HCT116 (cell line): ENCODE measurements at places on chromosomes 13 and 19. TPM values are rescaled to one million over a fixed set of nuclear protein-coding genes. Genes with fewer than 3 reads are reported as not detected.

DNA sequence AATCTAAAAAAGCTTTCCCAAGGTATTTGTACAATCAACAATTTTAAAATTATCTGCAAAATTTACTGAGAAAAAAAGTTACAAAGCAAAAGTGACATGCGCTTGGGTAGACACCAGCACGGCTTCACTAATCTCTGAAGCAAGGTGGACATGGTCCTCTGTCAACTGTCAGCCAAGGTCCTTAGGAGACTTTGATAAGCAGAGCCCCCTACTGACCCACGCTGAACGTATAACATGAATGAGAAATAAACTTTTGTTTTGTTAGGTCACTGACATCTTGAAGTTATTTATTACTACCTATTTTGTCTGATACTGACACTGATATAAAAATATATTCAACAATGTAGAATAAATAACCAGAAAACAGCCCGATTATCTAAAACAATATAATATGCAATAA lies 100.7 kb upstream of the OBI1 start:
- H3K4me3 ChIP-seq = no peak overlapping the region
- no peaks in the 10 kb centered on the region for H3K36me3 ChIP-seq
- peaks cover 15% of the 10 kb centered on the region for H3K27me3 ChIP-seq

- H3K27me3 ChIP-seq = no peaks in the 10 kb centered on the region
- H3K27ac ChIP-seq = no peak overlapping the region
- DNase-seq = no peak
- no peaks in the 10 kb centered on the region; the same call in 1 of the 2 replicates for H3K4me1 ChIP-seq
- H3K4me3 ChIP-seq = no peak overlapping the region
These were observed 36.4 kb downstream of the LYL1 start for GRCh38 chr19:13066226-13066625.

GRCh38 chr13:100129605-100130004 lies 40.7 kb downstream of the PCCA start:
- no peak for DNase-seq
- H3K36me3 ChIP-seq = no peaks in the 10 kb centered on the region
- H3K27ac ChIP-seq = no peak overlapping the region
- H3K4me3 ChIP-seq = no peak overlapping the region
- H3K4me1 ChIP-seq = 0 out of 2 replicates have a peak, but pooled peaks cover 3% of the 10 kb centered on the region

DNA sequence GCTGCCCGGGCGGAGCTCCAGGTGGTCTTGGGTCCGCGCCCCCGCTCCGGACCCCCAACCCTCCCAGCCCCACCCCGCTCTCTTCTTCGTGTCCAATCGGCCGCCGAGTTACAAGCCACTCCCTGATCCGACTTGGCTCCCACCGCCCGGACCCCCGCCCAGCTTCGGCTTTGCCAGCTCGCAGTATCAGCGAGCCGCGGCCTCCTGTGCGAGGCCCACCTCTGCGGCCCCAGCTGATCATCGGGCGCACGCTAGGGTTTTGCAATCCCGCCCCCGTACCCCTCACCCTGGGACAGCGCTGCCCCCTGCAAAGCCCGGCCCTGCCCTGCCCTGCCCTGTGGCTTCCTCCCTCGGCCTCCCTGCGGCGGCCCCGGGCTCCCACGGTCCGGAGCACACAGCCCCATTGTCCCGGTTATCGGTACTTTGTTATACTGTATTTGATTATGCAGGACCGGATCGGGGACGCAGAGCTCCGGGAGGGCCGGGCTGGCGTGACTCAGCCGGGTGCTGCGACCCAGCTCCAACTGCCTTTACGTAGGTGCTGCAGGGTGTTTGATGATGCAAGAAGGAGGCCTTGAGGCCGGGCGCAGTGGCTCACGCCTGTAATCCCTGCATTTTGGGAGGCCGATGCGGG lies 598 bp upstream of the LPAR2 start:
- peak overlapping the region; percentile 96 for H3K27ac ChIP-seq
- peaks cover 2% of the 10 kb centered on the region; the same call in 1 of the 2 replicates for H3K36me3 ChIP-seq
- H3K4me1 ChIP-seq = peaks cover 4% of the 10 kb centered on the region
- H3K4me3 ChIP-seq = peak overlapping the region; percentile 67
- no peaks in the 10 kb centered on the region for H3K27me3 ChIP-seq

DNA sequence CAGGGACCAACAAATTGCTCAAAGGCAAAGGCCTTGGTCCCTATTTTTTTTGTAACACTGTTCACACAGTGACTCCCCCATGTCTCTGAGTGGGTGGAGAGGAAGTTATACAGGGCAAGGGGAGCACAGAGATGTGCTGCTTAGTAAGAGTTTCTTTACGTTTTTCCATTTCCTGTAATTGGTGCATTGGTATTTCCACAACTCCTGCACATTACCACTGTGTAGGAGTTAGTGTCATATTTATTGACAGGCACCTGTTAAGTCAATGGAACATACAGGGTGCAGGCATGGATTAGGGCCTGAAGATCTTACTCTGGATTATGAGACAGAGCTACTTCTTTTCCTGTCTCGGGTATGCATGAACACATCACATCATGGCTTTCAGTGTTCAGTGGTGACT lies 45.2 kb downstream of the SOX21 start:
- peaks cover 46% of the 10 kb centered on the region for H3K27me3 ChIP-seq
- no peak for DNase-seq
- no peak overlapping the region for H3K27ac ChIP-seq
- no peaks in the 10 kb centered on the region for H3K36me3 ChIP-seq

- no peak overlapping the region for H3K27ac ChIP-seq
- H3K36me3 ChIP-seq = peaks cover 34% of the 10 kb centered on the region
- no peaks in the 10 kb centered on the region for H3K27me3 ChIP-seq
- no peak for DNase-seq
- no peaks in the 10 kb centered on the region for H3K4me1 ChIP-seq
- no peak overlapping the region for H3K4me3 ChIP-seq
These were observed 12.0 kb downstream of the TGDS start for GRCh38 chr13:94583926-94584325.

DNA sequence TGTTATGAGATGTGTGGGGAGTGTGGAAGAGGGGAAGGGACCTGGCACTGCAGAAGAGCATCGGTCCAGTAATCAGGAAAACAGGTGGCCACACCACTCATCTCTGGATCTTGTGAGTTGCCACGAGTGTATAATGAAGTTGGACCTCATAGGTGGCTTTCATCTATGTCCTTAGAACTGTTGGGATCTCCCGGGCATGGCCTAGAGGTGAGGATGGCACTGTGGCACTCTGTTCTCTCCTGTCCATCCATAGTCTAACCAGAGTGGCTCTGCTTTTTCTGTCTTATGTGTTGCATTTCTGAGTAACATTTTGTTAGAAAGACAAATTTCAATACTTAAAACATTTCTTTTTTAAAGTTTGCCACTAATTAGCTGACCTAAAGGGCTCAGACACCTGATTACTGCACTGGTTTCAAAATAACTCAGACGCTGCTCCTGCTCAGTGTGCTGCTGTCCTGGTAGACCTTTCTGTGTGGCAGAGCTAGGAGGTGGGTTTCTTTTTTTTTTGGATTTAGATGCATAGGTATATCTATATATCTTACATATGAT lies 5.5 kb downstream of the CNMD start:
- DNase-seq = no peak
- no peak overlapping the region for H3K4me3 ChIP-seq
- H3K27ac ChIP-seq = no peak overlapping the region
- H3K27me3 ChIP-seq = peaks cover 9% of the 10 kb centered on the region; the same call in 1 of the 2 replicates

- H3K4me3 ChIP-seq = peak overlapping the region; percentile 53
- H3K4me1 ChIP-seq = peaks cover 12% of the 10 kb centered on the region
- DNase-seq = no peak
- H3K27me3 ChIP-seq = no peaks in the 10 kb centered on the region
- H3K36me3 ChIP-seq = no peaks in the 10 kb centered on the region; the same call in 1 of the 2 replicates
- no peak overlapping the region; the same call in 1 of the 2 replicates for H3K27ac ChIP-seq
These were observed 1.3 kb downstream of the KCNK6 start for GRCh38 chr19:38320969-38321339.

DNA sequence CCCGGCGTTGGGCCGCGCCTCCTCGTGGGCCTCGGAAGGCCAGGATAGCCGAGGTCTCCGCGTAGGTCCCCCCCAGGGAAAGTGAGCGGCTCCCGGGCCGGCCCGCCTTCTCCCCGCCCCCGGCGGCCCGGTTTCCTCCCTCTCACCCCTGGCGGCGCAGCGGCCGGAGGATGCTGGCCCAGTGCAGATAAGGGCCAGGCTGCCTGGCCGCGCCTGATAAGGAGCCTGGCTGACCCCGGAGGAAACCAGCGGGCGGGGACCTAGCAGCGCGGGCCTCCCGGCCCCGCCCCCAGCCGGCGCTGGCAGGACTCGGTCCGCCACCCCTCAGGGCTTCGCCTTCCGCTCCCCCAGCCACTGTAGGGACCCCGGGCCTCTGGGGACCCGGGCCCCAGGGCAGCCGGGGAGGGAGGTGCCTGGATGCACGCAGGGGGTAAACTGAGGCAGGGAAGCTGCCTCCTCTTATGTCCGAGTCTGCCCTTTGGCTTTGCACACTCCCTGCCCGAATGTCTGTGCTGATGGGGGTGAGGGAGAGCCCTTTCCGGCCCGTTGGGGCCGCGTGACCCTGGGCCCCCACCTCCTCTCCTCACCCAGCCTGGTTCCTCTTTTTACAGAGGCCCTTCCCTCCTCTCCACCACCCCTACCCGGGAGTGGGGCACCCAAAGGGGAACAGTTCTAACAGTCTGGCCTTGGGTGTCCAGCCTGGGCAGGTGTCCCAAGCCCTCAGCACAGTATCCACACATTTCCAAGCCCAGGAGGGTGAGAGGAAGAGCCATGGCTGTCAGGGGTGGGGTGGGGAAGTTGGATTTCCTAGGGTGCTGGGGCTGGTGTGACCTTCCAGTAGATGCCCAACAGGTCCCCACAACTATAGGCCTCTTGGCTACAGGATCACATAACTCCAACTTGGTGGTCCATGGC lies at the start of gene LYL1:
Gene LYL1, minus strand, starts transcription at position 193 of the 915 bp plus-strand sequence. CDS start 1,687 bp downstream, outside the sequence.
- DNase-seq = no peak
- peak within 1 kb of the TSS; percentile 28 for H3K4me3 ChIP-seq
- peaks cover 6% of the 10 kb centered on the region; the same call in 1 of the 2 replicates for H3K36me3 ChIP-seq
- no peaks in the 10 kb centered on the region for H3K27me3 ChIP-seq
- H3K27ac ChIP-seq = peak within 1 kb of the TSS; percentile 16; the same call in 1 of the 2 replicates

DNA sequence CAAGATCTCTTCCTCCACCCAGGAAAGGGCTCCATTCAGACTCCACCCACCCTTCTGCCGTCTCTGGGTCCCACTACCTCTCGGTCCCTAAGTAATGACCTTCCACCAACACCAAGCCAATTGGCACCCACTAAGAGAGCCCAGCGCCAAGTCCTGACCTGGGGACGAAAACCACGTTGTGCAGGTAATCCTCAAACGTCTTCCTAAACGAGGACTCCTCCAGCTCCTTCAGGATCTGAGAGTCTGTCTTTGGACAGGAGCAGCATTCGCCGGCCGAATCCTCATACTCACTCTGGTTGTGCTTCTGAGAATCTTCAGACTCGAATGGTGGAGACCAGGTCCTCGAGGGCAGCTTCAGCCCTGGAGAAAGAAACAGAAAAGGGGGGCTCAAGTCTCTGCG lies 83.1 kb downstream of the ZNF557 start:
- H3K27ac ChIP-seq = no peak overlapping the region
- no peak for DNase-seq
- H3K4me1 ChIP-seq = no peaks in the 10 kb centered on the region

DNA sequence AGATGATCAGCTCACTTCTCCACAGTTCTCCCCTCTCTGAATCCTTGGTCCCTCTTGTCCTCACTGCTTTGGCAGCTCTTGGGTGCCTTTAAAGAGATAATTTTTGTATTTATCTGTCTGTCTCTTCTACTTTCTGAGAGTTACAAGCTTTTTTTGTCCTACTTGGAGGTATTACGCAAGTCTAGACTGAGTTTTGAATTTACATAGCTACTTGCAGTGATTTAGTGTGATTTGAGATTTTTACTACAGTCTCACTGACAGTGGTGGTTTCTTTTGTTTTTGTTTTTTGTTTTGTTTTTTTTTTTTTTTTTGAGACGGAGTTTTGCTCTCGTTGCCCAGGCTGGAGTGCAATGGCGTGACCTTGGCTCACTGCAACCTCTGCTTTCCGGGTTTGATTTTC lies 22.1 kb downstream of the URI1 start:
- no peak overlapping the region for H3K27ac ChIP-seq
- no peaks in the 10 kb centered on the region for H3K36me3 ChIP-seq
- H3K4me3 ChIP-seq = no peak overlapping the region
- H3K4me1 ChIP-seq = no peaks in the 10 kb centered on the region
- DNase-seq = no peak
- no peaks in the 10 kb centered on the region for H3K27me3 ChIP-seq

- no peak overlapping the region for H3K4me3 ChIP-seq
- no peaks in the 10 kb centered on the region for H3K36me3 ChIP-seq
- H3K27me3 ChIP-seq = 0 out of 2 replicates have a peak, but pooled peaks cover 2% of the 10 kb centered on the region
- no peaks in the 10 kb centered on the region for H3K4me1 ChIP-seq
- no peak for DNase-seq
These were observed 200.2 kb downstream of the DCLK1 start for GRCh38 chr13:35930665-35931631.

Gene MICOS13
- total RNA-seq = 61.6 TPM
